ENCODE measurements at places on chromosomes 4 and X.

GRCh38 chrX:9730752-9731151 is 34.9 kb downstream of the GPR143 start:
- no peak for DNase-seq

GRCh38 chr4:26178854-26179253 is 142.0 kb upstream of the RBPJ start:
- DNase-seq: no peak

- no peak for DNase-seq
Observed at GRCh38 chr4:39609454-39609931, 29.2 kb downstream of the SMIM14 start.

GRCh38 chrX:128106630-128107029 is 54.4 kb upstream of the ACTRT1 start:
- peak; percentile 75 for DNase-seq

DNA sequence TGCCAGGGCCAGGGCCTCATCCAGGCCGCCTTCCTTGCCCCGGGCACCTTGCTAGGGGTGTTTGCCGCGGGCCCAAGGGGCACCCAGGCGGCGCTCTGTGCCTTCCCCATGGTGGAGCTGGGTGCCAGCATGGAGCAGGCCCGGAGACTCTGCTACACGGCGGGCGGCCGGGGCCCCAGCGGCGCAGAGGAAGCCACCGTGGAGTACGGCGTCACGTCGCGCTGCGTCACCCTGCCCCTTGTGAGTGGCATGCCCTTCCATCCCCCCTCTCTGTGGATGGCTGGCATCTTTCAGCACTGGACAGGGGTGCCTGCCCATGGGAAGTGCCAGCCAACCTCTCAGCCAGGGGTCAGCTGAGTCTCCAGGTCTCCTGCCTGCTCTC is 3.6 kb downstream of the PLXNB3 start:
- no peak for DNase-seq

DNA sequence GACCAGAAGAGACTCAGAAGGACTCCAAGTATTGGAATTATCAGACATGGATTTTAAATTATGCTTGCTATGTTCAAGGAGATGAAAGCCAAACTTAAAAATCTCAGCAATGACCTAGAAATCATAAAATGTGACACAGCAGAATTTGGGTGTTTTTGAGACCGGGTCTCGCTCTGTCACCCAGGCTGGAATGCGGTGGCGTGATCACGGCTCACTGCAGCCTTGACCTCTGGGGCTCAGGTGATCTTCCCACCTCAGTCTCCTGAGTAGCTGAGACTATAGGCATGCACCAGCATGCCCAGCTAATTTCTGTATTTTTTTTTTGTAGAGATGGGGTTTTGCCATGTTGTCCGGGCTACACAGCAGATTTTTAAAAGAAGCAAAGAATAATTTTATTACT is 12.7 kb downstream of the TAB3 start:
- DNase-seq: no peak

GRCh38 chrX:76076124-76076523 is 96.7 kb upstream of the PBDC1 start:
- DNase-seq: no peak

GRCh38 chrX:38514016-38514854 is 47.1 kb upstream of the TSPAN7 start:
- no peak for DNase-seq

GRCh38 chrX:53241558-53241957 is 16.6 kb upstream of the KDM5C start:
- no peak for DNase-seq

- DNase-seq: peak; percentile 68
Observed at GRCh38 chr4:172707622-172708021, 461.0 kb upstream of the GALNT7 start.

- DNase-seq: no peak
Observed at GRCh38 chr4:153620352-153620751, 63.7 kb upstream of the TLR2 start.

DNA sequence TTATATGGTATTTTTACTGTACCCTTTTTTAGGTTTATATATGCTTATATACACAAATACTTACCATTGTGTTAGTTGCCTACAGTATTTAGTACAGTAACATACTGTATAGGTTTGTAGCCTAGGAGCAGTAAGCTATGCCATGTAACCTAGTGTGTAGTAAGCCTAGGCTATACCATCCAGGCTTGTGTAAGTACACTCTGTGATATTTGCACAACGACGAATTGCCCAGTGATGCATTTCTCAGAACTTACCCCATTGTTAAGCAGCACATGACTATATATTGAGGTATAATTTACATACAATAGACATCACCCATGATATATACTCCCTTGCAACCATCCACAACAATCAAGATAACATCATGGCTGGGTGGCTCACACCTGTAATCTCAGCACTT is 40.1 kb downstream of the STAG2 start:
- DNase-seq: no peak
